Kidney (tissue), 22 donors: ENCODE measurements at places on chromosomes 5 and 9. TPM values are rescaled to one million over a fixed set of nuclear protein-coding genes. Genes with fewer than 3 reads are reported as not detected.

ODF2 gene
- 23.6 TPM for total RNA-seq

ARL14EPL gene
- total RNA-seq = not detected

ZDHHC11 gene
- total RNA-seq = 10.1 TPM

TRIM41 gene
- 34.9 TPM for total RNA-seq

PCDHA10 gene
- 7.6 TPM for total RNA-seq

MARCOL gene
- total RNA-seq = not detected

SLC34A1 gene
- 0.91 TPM for total RNA-seq

DNA sequence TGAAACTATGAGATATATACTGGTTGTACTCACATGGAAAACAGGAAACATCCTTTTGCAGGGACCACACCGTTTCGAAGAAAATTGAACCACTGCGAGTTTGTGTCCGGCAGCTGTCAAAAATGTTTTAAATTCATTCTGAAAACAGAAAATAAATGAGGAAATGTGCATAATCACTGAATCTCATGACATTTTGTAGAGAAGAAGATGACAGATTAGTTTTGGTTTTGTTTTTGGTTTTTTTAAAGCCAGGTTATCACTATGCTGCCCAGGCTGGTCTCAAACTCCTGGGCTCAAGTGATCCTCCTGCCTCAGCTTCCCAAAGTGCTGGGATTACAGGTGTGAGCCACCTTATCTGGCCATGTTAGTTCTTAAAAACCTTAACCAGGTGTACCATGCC lies 3.5 kb downstream of the TXNDC8 start:
- no peak for DNase-seq

DNA sequence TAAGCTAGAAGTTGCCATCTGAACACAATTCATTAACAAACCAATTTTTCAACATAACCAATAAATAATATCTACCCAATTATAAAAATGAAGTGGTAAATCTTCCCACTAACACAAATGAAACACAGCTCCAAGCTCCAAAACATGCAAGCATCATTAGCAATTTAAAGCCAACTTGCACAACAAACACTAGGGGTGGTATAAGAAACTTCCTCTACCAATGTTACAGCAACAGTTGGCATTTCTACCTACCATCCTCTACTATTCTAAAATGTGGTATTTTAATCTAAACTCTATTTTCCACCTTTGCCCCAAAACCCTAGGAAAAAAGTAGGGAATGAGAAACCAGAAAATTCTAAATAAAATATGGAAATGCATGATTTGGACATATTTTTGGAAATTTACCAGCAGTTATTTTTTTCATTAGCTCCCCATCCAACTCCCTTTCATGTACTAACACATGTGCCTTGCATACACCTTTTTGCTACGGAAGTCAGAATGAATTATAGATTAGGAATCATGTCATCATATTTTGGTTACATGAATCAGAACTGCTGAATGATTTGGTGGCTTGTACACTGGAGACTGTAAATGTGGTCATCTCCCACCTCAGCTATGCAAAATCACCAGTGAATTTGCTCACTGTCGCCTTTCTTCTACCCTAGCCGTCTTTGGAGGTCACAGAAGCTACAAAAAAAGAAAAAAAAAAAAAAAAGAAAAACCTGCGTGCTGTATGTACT lies 4.1 kb downstream of the NR6A1 start:
- no peak for DNase-seq

GRCh38 chr5:127700237-127700766 lies 2.9 kb upstream of the CCDC192 start:
- DNase-seq = no peak

GRCh38 chr9:21966140-21966851 lies 27.9 kb downstream of the CDKN2A start:
- DNase-seq = peak; percentile 57

DNA sequence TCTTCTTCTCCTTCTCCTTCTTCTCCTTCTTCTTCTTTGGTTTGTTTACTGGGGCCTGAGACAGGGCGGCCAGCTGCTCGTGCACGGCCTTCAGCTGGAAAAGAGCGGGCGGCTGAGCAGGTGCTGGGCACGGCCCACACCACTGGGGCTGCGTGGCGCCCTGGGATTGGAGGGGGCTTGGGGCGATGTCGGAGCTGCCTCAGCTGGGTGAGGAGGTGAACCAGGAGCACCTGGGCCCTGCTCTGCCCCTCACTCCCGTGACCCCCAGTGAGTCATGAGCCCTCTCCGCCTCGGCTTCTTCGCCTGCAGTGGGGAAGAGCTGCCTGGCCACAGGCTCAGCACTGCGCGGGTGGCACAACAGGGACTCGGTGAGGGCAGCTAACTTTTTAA lies 14.9 kb downstream of the BRD3OS start:
- DNase-seq = no peak

DNA sequence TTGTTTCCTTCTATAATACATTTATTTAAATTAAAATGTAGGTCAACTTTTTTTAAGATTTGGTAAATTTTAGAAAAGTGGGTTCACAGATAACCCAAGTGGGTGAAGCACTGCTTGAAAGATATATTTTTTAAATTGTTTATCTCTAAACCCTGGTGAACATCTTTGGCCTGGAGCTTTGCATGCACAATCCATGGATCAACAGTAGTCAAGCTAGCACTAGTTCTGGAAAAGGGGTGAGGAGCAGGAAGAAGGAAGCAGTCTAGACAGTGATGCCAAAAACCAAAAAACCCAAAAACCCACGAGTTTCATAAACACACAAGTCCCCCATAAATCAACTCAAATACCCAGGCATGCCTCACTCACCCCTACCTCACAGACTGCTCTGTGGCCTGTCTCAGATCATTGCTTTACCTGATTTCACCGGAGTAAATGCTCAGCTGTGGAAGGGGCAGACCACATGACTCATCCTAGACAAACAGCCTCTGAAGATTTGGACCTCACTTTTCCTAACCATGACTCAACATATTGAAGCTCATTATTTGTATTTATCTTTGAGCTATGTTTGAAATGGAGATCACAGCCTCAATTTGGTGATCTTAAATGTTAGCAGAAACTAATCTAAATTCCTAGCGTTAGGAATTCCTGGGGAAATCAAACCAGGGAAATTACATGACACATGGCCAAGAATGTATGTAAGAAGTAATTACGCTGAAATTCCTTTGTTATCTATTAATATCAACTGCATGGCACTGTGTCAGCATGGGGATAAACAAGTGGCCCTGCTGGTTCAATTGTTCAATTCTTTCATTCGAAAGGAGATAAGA lies 149.6 kb downstream of the ZNF608 start:
- DNase-seq = peak; percentile 34

GRCh38 chr5:72301557-72301956 lies 18.5 kb downstream of the MRPS27 start:
- DNase-seq = no peak

DNA sequence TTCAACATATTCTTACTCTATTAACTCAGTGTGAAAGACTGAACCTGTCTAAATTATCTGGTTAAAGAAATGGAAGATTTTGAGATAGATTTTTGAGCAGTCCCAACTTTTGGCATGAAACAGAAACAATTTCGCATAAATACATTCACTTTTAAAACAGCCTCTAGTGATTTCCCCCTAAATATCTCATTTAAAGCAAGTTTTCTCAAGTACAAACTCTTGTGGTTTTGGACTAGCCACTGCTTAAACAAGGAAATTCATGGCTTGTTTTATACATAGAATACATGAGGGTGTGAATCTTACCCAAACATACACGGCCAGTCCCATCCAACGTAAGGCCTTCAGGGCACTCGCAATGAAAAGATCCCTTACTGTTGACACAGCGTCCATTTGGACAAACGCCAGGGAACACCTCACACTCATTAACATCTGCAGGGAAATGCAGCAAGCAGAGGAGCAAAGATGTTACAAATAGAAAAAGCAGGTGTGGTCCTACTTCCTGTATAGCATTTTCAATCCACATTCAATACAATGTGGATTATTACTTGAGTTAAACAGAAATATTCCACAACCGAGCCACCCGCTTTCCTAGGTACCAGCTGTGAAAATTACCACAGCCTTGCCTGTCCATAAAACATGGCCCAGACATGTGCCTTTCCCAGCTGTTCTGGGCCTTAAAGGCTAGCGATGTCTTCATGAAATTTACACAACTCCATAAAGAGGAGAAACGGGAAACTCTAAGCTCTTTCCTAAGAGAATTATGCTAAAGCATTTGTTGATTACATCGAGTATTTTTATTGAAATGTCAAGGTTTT lies 188.8 kb downstream of the FBN2 start:
- DNase-seq = no peak

DNA sequence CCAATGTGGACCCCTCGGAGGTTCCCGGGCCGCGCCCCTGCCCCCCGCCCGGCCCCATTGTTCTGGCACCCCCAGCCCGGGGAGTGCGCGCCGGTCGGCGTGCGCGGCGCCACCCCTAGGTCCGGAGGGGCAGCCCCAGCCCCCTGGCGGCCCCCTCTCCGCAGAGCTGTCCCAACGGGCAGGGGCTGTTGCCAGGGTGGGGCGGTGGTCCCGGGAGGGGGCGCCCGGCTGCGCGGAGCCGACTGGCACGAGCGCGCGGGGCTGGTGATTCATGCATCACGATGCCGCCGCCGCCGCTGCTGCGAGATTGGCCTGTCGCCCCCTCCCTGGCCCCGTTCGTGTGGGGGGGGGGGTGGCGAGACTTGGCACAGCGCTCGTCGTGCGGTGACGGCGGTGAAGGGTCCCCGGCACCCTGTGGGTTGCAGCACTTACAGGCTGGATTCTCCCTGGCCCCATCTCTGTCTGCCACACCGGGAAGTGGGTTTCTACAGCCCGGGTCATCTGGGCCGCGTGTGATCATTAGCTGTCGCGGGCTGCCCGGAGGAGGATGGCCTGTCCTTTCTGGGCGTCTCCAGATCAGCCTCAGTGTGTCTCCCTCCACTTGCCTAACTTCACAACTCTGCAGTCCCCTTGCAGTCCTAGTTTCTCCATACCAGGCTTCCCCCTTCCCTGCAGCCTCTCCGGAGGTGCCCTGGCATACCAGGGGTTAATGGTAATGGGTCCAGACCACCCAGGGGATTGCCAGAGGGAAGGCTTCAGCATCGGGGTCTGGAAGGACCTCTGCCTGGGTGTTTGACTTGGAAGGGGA lies 858 bp downstream of the NCS1 start:
- peak; percentile 78 for DNase-seq

DNA sequence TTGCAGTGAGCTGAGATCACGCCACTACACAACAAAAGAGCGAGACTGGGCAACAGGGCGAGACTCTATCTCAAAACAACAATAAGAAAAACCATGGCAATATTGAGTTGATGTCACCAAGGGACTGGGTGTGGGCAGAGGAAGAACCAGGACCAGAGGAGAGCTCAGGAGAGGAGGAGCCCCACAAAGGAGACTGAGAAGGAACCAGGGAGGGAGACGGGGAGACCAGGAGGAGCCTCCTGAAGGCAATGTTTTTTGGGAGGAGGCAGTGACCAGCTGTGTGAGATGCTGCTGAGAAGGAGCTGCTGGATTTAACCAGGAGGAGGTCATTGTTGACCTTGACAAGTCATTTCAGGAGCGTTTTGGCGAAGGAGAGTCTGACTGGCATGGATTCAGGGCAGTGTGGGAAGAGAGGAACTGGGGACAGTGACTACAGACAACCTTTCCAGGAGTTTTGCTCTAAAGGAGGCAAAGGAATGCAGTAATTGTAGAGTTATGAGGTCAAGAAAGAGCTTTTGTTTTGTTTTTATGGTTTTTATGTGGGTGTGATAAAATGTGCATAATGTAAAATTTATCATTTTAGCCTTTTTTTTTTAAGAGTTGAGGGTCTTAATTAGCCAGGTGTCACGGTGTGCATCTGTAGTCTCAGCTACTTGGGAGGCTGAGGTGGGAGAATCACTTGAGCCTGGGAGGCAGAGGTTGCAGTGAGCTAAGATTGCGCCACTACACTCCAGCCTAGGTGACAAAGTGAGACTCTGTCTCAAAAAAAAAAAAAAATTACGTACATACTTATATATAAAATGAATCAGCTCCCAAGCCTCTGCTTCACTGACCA lies 17.9 kb downstream of the TRUB2 start:
- no peak for DNase-seq

DNA sequence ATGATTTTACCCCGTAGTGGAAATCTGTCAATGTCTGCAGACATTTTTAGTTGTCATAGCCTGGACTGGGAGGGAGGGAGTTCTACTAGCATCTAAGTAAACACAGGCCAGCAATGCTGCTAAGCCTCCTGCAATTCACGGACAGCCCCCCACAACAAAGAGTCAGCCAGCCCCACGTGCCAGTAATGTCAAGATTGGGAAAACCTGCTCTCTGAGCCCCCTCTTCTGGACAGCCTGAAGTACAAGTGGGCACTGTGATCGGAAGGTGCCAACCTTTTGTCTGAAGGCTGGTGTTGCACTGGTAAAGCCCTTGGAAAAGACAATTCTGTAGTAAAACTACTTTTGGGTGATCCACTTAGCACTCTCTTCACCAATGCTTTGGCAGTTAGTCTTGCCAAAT lies 154.5 kb downstream of the TARS1 start:
- DNase-seq = no peak

DNA sequence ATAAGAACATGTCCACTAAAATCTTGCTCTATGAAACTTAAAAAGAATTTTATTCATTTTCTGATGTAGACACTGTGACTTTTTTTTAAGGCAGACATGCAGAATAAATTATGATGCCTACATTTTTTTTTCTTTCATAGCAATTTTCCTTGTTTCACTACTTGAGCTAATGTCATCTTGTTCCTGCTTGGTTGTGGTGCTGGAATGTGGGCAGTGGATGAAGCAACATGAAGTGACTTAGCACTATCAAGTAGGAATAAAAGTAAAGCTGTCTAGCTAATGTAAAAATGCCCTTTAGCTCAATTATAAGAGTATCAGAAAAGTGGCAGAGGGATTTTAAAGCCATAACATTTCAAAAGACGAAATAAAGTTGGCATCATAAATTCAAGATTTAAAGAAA lies 191.0 kb downstream of the ADAMTS6 start:
- DNase-seq = no peak

DNA sequence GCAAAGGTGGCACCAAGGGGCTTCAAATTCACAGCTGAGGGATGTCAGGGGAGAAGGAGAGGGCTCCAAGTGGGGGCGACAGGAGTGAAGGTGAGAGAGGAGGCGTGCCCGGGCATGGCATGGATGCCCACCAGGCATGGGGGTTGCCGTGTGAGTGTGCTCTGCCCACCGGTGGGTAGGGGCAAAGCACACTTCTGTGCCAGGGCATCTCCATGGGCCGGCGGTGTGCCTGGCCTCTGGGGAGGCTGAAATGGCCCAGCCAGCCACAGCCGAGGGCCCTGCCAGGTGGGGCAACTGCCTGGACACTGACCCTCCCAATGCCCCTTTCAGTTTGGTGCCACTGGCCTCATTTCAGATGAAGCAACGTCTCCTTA lies 14.0 kb upstream of the RNU6ATAC start:
- no peak for DNase-seq

DNA sequence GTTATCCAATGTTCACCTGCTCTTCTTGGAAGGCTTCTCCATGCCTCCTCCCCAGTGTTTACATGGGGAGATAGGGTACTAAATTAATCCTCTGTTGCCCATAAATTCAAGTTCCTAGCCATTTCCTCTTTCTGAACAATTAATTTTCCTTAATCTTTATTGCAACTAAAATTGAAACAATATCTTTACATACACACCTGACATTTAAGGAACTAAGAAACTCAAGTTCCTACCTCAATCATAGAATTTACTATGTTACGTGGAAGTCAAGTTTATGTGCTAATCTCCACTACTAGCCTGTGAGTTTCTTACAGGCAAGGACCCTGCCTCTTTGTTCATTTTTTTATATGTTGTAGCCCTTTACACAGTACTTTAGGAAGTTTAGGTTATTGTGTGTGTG lies 10.1 kb upstream of the ADRB2 start:
- DNase-seq = no peak
